ENCODE measurements at places on chromosomes 7 and 10. TPM values are rescaled to one million over a fixed set of nuclear protein-coding genes. Genes with fewer than 3 reads are reported as not detected.

- no peak for DNase-seq
Observed at GRCh38 chr10:78894089-78894840, 174.5 kb upstream of the ZMIZ1 start.

DNA sequence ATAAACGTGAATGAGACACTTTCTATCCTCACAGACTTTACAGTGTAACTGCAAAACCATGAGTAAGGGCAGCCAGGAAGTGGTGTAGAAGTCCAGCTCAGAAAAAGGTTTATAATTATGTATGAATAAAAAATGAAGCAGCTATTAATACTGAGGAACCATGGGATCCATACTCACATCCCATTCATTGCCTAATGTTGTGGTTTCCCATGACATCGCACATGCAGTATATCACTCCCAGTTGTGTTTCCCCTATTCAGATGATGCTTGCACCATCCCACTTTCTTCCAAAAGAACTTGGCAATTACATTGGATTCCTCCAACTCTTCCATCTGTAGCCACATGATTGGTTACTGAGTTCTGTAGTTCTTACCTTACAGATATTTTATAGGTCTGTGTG is 74.5 kb upstream of the SEMA3D start:
- DNase-seq: no peak

Gene RAMP3
- total RNA-seq: 5.2 TPM

Gene HHEX
- total RNA-seq: 3.0 TPM

Gene NUPR2
- total RNA-seq: 0.38 TPM

Gene HOXA2
- 1.5 TPM for total RNA-seq

Data from thymus (tissue), 14 donors.